ENCODE measurements at places on chromosomes 6 and 20. TPM values are rescaled to one million over a fixed set of nuclear protein-coding genes. Genes with fewer than 3 reads are reported as not detected.
A peak's percentile ranks its signal among the peaks of the same experiment; 100 is the strongest.

DNA sequence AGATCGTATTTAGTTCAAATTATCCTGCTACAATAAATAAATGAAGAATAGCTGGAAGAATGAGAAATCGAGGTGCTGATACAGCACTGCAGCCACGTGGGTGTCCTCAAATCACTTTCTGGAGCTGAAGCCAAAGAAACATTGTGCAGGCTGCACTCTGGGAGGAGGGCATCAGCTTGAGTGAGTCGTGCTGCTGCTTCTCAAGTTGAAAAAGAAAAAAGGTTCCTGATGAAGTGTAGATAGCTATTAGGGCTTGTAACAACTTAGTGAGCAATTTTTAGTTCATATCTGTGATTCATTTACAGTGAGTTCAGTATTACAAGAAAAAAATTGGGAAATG is 40.5 kb downstream of the DSE start:
- no peak for DNase-seq

GRCh38 chr6:4280707-4281106 is 145.3 kb upstream of the ECI2 start:
- no peak for DNase-seq

GRCh38 chr6:117191448-117191847 is 73.9 kb upstream of the VGLL2 start:
- DNase-seq: no peak

GRCh38 chr20:6974838-6975237 is 207.4 kb downstream of the BMP2 start:
- DNase-seq: no peak

DNA sequence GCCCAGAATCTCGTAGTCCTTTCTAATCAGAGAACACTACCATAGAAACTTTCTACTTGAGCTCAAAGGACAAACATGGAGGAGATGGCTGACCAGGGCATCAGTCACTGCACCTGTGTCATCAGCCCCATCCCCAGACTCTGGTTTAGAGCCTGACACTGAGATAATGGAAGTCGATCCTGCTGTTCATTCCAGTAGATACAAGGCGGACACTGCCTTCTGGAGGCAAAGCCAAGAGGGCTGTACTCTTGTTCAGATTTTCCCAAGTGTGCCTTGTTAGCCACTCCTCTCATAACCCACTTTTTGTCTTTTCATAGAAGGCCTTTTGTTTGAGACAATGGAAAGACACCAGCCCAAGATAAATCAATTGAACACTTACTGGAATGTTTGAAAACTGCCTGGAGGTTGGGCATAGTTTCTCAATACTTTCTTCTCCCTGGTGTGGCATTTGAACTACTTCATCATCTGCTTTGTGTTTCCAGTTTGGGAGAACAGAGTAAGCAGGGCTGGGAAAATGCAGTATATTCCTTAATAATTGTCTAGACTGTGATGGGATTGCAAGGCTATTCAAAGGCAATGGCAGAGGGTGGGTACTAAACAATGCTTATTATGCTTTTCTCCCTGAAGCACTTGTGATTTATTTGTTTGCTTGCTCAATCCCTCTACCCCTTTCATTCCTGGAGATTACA is 99.7 kb downstream of the CLIC5 start:
- no peak for DNase-seq

DNA sequence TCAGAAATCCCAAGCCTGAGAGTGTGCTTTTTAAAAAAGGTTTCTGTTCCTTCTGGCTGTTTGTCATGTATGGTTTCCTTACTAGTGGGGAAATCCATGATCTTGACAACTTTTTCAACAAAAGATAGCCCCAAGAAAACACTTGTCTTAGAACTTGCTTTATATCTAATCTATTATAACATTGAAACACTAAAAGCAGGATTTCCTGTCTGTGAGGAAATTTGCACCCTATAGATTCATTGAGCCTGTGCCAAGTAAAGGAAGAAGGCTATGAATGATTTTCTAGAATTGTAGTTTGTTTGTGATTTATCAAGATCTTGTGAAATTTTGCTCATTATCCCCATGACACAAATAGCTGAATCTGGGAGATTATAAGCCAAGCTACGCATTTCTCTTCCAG is 238.6 kb upstream of the RIN2 start:
- DNase-seq: no peak

DNA sequence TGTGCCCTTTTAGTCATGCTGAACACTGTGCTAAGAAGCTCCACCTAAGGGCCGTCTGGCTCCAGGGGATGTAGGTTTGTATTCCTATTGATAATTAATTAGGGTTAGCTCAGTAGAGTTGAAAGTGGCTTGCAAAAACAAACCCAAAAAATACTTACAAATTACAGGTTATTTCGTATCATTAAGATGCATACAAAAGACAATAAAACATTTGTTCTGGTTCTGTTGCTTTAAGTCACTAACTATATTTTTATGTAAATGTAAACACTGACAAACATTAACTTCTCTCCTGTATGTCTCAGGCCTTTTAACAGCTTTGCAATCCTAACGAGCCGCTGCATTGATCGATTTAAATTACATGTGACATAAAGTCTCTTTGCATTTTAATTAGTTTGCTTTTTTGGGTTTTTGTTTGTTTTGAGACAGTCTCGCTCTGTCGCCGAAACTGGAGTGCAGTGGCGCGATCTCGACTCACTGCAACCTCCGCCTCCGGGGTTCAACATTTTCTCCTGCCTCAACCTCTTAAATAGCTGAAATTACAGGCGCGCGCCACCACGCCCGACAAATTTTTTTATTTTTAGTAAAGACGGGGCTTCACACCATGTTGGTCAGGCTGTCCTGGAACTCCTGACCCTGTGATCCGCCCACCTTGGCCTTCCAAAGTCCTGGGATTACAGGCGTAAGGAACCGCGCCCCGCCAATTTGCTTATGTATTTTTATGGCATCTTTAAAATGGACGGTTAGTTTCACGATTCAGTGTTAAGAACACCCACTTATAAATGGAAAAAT is 110.9 kb downstream of the HFE start:
- DNase-seq: peak; percentile 83

DNA sequence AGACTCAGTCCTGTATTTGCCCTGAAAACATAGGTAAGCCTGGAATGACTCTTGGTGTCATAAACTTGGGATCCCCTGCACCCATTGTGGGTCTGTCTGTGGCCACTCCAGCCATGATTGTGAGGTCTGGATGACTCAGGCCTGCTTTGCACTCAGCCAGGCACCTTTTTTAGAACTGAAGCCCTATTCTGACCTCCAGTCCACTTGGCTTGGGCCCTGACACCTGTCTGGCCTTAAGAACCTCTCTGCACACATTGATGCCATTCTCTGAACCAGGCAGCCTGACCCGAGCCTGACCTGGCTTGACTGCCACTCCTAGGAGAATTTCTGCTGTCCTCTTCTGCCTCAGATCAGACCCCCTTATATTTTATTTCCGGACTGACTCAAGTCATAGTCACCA is 383.7 kb downstream of the MAFB start:
- no peak for DNase-seq

DNA sequence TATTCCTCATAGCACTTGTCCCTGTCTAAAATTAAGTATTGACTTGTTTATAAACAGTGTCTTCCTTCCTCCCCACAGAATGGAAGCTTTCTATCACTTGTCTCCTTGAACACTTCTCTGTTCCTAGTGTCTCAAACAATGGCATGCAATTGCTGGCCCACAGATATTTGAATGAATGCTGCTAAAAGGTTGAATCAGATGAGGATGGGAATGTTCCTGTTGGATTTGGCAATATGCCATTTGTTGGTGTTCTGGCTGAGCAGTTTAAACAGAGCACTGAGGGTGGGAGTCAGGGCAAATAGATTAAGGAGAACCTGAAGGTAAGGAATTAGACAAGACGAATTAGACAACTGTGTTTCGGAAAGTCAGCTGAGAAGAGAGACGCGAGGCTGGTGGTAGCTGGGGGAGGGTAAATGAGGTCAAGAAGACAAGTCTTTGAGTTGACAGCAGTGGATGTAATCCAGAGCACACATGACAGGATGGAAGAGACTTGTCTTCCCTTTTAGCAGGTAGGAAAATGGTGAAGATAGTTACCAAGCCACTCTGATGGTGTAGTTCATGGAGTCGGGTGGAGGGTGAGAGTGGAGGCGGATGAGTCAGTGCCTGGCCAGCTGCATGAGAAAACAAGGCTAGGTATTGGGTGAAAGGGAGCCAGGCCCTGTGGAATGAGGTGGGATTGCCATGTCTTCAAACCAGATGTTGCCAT is 58.3 kb upstream of the GNRH2 start:
- no peak for DNase-seq

DNA sequence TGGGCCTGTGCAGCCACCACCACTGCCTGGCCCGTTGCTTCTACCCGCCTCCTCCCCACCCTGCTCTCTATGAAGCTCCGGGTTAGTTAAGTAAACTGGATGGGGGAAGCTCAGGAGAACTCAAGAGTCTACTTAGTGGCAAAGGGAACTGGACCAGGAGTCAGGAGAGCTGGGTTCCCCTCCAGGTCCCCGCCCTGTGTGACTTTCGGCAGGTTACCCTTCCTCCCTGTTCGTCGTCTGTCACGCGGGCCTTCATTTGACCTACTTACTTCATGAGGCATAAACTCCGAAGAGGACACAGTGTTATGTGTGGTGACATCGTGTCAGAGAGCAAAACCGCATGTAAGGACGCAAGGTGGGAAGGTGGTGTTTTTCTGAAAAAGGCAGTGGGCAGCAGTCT is 75.3 kb downstream of the TCP11 start:
- no peak for DNase-seq

DNA sequence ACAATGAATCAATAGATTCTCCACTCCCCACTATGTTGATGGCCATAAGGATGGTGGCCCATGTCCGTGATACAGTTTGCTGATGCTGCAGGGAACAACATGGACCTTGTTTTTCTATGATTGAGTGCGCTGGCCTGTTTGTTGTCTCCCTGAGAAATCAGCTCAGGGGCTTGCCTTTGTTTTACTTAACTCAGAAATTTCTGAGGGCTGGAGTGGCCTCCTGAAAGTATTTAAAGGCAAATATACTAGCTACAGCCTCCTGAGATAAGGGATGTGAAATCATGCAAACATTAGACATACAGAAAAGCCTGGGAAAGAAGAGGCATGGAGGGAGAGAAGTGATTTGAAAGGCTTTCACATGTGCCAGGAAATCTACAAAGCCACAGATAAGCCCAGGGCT is 170.3 kb upstream of the FLRT3 start:
- no peak for DNase-seq

BTNL2 gene
- not detected for total RNA-seq

MAD2L1BP gene
- 41.4 TPM for total RNA-seq

EYA2 gene
- 22.3 TPM for total RNA-seq

VGLL2 gene
- not detected for total RNA-seq

FAM209A gene
- 0.32 TPM for total RNA-seq
